HL-60 (cell line): ENCODE measurements at places on chromosomes 1 and 21.

GRCh38 chr1:72846476-72847278, 564.3 kb upstream of the NEGR1 start:
- DNase-seq, result no peak

DNA sequence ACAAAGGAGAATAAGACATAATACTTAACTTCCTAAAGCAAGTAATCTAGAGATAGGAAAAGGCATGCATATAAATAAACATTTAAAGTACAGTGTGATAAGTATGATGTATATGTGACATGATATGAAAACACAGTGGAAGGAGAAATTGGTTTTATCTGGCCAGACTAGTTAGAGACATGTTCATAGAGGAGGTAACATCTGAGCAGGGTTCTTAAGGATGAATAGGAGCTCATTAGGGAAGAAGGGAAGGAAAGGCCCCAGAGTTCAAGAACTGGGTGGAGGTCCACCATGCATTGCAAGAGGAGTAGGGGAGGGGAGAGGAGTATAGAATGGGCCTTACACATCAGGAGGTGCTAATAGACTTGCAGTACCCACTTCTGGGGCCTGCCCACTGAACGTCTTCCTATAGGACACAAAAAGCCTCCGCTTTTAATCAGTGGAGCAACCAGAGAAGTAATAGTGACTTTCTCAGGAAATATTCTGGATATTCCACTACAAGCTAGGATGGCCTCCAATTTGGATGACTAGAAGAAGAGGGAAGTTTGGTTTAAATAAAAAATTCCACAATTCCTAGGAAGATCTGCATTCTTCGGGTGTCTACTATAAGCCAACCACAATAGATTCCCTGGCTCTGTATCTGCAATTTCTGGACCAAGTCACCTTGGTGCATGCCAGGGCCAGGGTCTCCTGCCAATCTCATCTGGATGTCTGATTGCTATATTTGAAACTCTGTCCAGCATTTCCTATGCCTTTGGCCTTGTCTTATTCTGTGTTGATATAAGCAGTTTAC, 41.9 kb downstream of the NGF start:
- no peak for DNase-seq

- no peak for DNase-seq
Observed at GRCh38 chr1:83967336-83967735, 31.6 kb downstream of the TTLL7 start.

- DNase-seq, result no peak
Observed at GRCh38 chr1:163565166-163565565, 243.4 kb downstream of the NUF2 start.

- no peak for DNase-seq
Observed at GRCh38 chr1:67572594-67573221, 112.3 kb upstream of the GADD45A start.

DNA sequence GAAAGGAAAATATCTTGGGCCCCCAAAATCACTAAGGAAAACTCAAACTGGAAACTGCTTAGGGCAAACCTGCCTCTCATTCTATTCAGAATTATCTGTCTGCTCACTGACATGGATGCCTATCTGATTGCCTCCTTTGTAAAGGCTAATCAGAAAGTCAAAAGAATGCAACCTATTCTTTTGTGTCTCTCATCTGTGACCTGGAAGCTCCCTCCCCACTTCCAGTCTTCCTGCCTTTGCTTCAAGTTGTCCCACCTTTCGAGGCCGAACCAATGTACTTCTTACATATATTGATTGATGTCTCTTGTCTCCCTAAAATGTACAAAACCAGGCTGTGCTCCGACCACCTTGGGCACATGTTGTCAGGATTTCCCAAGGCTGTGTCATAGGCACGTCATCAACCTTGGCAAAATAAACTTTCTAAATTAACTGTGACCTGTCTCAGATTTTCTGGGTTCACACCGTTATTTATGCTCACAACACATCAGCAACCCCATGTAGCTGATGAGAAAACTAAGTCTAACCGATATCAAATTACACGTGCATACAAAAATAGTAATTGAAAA, 302.3 kb upstream of the NRIP1 start:
- DNase-seq, result no peak

DNA sequence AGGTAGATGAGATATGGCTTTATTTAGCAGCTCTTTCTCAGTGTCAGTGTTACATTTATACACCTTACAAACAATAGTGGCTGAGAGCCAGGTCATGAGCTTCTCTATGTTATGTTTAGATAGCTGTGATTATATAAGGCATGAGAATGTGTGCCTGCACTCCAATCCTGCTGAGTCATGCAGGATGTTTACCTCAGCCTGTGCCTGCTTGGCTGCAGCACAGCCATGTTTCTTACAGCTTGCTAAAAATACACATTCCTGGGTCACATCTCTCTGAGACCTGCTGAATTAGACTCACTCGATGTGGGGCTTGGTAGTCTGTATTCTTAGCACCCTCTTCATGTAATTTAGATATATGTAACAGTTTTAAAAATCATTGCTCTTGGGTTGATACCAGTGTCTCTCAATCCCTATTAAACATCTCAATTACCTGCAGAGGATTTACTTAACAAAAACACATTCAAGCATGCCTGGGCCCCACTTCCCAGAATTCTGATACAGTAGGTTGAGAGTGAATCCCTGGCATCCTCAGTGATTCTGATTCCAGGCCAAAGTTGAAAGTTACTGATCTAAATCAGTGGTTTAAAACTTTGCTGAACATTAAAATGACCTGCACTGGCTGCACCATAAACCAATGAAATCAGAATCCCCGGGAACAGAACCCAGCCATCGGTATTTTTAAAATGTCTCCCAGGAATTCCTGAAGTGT, 107.5 kb downstream of the GDAP2 start:
- DNase-seq, result no peak

GRCh38 chr1:205774198-205775014, 876 bp downstream of the RAB29 start:
- no peak for DNase-seq

GRCh38 chr1:245873068-245873467, 634.0 kb downstream of the SMYD3 start:
- no peak for DNase-seq

- DNase-seq, result peak; percentile 85
Observed at GRCh38 chr21:44836666-44837471, 19.0 kb upstream of the SUMO3 start.

DNA sequence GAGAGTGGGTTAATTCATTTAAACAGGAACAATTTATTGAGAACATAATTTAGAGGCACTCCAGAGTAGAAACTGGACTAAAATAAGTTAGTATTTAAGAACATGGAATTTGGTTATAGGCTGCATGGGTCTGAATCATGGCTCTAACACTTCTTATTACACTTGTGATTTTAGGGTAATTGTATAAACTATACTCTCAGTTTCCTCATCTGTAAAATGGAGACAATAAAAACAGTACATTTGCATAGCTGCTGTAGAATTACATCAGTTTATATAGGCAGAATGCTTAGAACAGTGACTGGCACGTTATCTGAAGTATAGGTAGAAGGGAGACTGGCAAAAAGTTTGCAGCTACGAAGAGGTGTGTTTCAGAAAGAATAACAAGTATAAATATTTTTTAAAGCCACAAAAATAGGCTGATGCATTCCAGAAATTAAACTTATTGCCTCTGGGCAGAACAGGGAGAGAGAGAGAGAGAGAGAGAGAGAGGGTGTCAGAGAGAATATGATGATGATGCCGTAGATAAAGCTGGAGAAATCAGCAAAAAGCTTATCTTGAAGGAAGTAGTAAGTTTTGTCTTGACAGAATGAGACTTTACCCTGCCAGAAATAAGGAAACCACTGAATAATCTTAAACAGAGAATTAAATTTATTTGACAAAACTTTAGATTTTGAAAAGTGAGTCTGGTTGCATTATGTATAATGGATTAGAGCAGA, 8.1 kb upstream of the OR6K3 start:
- no peak for DNase-seq

DNA sequence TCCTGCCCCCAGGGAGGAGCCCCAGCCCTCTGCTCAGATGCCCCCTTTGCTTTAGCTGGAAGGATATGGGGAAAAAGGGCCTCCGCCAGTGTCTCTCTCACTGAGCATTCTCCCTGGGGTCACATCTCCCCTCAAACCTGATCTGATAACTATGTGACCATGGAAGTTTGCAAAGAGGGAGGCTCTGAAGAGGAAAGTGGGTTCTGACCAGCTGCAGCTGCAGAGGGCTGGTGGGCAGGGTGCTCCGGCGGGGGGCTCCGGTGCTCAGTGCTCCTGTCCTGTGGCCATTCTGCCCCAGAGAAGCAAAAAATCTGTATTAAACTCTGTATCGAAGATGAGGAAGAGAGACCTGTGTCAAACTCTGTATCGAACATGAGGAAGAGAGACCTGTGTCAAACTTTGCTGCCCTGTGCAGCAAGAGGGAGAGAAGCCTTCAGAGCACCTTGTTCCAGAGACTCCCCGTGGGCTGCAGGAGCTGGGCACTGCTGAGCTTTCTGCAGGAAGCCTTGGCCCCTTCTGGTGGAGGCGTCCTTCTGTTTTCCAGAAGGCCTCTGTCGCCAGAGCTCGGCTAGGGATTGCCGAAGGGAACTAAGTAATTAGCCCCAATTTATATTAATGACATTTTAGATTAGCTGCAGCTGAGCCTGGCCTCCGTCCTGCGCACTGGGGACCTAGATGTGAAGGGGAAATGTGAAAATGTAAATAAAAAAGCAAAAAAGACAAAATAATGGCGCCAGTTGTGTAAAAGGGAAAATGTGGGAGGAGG, 186.2 kb upstream of the C1orf174 start:
- no peak for DNase-seq

DNA sequence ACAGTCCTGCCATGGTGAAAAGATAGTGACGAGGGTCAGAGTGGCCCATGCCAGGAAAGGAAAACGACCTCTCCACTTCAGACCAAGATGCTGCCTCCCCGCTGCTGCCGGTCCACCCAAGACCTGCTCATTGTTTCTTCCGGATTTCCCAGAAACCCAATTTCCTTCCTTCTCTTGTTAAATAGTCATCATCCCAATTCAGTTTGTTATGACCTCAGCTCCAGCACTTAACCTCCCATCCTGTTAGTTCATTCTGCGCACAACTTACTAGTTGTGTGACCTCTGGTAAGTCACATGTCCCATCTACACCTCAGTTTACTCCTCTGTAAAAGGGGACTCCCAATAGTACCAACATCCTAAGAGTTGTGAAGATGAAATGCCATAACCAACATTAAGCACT, 29.9 kb upstream of the PPP1R15B start:
- DNase-seq, result no peak

- no peak for DNase-seq
Observed at GRCh38 chr1:5983361-5984103, 8.7 kb downstream of the NPHP4 start.

GRCh38 chr1:6888268-6888667, 103.0 kb downstream of the CAMTA1 start:
- no peak for DNase-seq

DNA sequence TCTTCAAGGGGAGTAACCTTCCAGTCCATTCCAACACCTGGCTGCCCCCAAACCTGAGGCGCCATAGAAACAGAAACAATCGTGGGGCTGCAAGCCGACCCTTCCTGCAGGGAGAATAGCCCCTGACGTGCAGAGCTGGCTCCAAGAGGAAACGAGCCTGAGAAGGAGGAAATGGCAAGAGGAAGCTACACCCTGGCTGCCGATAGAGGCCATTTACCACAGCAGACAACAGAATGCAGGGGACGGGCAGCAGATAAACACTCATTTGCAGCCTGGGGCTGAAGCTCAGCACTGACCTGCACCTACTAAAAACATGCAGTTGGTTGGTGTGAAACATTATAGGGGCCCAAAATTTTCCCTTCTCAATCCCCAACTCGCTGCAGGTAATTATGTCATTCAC, 8.7 kb upstream of the TDRD10 start:
- no peak for DNase-seq

DNA sequence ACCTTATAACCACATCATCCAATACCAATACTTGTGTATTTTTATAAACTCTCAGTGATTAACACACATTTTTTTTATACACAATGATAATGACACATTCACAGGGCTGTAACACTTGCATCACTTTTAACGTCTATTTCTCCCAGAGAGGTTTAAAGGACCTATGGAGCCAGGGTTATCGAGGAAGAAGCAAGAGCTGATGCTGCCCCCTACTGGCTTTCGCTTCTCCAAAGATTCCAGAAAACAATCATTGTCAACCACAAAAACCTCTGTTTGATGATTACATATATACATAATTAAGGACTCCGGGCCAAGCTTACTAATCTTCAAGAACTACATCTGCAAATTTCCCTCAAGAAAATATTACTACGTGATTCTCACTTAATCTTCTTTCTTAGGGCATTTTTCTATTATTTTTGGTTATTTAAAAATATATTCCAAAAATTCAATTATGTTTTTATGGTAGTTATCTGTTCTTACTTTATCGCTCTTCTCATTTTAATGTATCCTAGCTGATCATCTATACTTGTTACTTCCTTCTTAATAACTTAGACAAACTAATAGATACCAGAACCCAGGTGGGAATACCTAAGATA, 214.5 kb downstream of the VAV3 start:
- DNase-seq, result peak; percentile 60
